Psoas muscle (tissue), 8 donors: ENCODE measurements at places on chromosomes 13 and 19.

DNA sequence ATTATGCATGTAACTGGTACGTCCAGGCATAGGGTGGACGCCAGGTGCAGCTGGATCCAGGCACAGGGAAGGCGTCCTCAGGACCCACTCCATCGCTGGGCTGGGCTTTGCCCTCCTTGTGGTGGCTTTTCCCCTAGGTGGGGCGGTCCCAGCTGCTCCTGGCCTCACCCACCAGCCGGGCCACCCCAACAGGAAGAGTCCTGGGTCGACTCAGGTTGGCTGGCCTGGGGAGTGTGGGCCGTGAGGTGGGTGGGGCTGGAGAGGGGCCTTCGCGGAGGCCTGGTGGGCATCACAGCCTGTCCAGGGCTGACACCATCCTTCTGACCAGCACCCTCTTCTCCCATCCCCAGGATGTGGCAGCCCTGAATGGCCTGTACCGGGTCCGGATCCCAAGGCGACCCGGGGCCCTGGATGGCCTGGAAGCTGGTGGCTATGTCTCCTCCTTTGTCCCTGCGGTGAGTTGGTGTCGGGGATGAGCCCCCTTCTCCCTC is 3.2 kb upstream of the GARIN5A start:
- H3K4me3 ChIP-seq = no peak overlapping the region
- no peak for DNase-seq
- no peak overlapping the region for H3K27ac ChIP-seq
- H3K4me1 ChIP-seq = peaks cover 17% of the 10 kb centered on the region

- H3K4me1 ChIP-seq = peaks cover 26% of the 10 kb centered on the region
- peak overlapping the region; percentile 89 for H3K27ac ChIP-seq
- H3K27me3 ChIP-seq = no peaks in the 10 kb centered on the region
Observed at GRCh38 chr19:15443838-15444237, 5.9 kb downstream of the WIZ start.

DNA sequence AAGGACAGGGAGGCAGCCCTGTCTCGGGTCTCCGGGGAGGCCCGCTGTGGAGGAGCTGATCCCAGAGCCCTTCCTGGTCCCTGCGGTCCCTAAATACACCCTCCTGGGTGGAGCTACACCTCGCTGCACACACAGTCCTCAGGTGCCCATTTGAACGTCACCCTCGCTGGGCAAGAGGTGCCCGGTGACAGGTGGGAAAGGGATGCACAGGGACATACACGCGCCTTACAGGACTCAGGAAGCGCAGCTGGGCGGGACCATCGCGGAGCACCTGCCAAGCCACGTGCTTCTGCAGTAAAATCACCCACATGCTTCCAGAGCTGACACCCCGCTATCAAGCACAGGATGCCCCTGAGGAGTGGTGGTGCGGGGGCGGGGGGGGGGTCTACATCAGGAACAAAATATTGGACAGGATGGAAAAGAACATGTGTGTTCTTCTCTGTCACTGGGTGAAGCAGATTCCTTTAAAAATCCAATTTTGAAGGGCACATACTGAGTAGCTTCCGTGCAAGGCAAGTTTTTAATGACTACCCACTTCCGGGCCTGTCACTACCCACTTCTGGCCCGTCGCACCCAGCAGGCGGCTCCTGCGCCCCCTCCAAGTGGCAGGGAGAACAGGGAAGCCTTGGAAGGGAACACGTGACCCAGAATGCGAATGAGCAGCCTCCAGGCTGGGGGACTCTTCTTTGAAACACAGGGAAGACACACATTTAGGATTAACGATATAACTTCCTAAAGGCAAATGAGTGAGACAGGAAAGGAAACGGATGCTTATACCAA is 78.9 kb downstream of the COL4A1 start:
- no peaks in the 10 kb centered on the region for H3K27me3 ChIP-seq
- no peak overlapping the region for H3K4me3 ChIP-seq
- H3K36me3 ChIP-seq = no peaks in the 10 kb centered on the region
- H3K4me1 ChIP-seq = peaks cover 18% of the 10 kb centered on the region
- peak overlapping the region; percentile 53 for H3K27ac ChIP-seq

DNA sequence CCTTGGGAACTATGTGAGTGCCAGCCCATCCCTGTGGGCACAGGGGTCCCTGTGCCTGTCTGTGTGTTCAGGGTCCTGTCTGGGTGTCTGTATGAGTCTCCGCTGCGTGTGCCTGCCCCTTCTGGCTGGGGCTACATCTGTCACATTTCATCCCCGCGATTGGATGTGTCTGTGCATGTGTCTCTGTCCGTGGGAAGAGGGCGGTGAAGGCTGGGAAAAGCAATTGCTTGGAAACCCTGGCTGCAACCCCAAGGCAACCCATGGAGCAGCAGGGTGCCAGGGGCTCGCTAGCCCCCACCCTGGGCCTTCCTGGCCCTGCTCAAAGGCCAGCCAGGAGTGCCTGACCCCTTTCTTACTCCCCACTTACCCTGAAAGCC is 1.4 kb downstream of the MAG start:
- no peak overlapping the region for H3K4me3 ChIP-seq
- no peaks in the 10 kb centered on the region for H3K4me1 ChIP-seq
- no peak overlapping the region for H3K27ac ChIP-seq

DNA sequence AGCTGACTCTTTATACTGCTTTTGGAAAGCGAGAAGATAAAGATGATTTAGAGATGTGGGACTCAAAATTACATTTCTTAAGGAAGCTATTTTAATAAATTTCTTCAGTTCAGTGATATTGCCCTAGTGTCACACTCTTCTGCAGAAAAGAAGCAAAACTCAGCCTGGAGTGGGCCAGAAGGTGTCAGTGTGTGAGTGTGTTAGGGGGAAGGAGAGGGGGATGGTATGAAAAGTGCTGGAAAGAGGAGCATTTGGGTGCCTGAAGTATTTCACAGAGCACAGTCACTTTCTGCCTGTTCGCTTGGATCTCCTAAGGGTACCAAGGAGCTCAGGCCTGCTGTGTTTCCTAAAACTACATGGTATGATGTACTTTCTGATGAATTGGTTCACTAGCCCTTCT is 84.5 kb upstream of the FRY start:
- H3K27me3 ChIP-seq = no peaks in the 10 kb centered on the region
- no peak overlapping the region for H3K27ac ChIP-seq
- H3K4me3 ChIP-seq = peak overlapping the region; percentile 56
- no peak for DNase-seq
- H3K36me3 ChIP-seq = peaks cover 7% of the 10 kb centered on the region
